ENCODE measurements at places on chromosomes 7 and 10. TPM values are rescaled to one million over a fixed set of nuclear protein-coding genes. Genes with fewer than 3 reads are reported as not detected.

- DNase-seq: peak; percentile 62
Observed at GRCh38 chr10:69957886-69958555, 94.6 kb upstream of the MACROH2A2 start.

DNA sequence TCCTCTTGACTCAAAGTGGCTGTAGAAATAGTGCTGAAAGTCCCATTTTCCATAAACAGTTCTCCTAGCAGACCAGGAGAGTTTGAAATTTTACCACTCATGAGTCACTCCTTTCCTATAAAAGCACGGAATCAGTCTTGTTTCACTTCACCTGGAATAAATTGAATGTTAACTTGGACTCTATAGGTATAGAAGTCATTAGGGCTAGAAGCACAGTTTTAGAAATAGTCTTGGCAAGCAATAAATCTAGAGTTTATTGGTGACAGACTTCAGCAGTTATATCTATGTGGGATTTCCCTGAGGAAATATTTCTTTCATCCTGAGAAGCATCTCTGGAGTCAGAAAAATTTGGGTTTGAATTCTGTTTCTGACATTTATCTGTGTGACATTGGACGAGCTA is 212.4 kb downstream of the RNLS start:
- DNase-seq: no peak

DNA sequence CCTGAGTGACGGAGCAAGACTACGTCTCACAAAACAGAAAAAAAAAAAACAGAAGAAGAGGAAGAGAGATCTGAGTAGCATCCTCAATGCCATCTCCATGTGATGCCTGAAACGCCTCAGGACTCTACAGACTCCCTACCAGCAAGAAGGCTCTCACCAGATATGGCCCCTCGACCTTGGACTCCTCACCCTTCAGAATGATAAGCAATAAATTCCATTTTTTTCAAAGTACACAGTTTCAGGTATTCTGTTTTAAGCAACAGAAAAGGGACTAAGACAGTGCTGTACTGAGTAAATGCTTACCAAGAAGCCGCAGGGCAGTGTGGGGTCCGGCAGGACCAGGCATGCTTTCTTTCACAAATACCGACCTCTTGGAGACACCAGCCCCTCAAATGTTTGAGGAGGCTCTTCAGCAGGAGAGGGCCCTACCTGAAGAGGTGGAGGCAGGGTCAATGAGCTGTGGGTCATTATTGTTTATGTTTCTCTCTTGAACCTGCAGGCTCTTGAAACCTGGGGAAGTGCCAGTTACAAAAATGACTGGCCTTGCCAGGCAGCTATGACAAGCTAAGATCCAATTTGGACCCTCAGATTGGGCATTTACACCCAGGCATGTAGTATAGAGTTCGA is 204.1 kb upstream of the LYZL1 start:
- DNase-seq: no peak

GRCh38 chr7:135197906-135198655 is 13.2 kb downstream of the WDR91 start:
- DNase-seq: peak; percentile 40

DNA sequence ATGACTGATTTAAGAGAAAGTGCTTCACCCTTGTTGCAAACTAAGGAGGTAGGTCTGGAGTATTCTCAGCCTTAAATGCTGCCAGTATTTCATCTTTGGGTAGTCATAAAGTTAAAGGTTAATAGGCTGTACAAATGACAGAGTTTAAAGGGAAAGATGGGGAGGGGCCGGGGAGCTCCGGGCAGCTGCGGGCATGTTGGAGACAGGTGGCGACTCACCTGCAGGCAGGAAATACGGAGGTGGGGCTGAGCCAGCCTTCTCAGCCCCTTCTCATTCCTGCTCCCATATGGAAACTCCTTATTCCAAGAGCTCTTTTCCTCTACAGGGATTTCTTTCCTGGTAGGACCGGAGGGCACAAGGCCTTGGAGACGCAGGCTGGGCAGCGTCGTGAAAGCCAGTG is 31.8 kb upstream of the HMX3 start:
- DNase-seq: no peak

DNA sequence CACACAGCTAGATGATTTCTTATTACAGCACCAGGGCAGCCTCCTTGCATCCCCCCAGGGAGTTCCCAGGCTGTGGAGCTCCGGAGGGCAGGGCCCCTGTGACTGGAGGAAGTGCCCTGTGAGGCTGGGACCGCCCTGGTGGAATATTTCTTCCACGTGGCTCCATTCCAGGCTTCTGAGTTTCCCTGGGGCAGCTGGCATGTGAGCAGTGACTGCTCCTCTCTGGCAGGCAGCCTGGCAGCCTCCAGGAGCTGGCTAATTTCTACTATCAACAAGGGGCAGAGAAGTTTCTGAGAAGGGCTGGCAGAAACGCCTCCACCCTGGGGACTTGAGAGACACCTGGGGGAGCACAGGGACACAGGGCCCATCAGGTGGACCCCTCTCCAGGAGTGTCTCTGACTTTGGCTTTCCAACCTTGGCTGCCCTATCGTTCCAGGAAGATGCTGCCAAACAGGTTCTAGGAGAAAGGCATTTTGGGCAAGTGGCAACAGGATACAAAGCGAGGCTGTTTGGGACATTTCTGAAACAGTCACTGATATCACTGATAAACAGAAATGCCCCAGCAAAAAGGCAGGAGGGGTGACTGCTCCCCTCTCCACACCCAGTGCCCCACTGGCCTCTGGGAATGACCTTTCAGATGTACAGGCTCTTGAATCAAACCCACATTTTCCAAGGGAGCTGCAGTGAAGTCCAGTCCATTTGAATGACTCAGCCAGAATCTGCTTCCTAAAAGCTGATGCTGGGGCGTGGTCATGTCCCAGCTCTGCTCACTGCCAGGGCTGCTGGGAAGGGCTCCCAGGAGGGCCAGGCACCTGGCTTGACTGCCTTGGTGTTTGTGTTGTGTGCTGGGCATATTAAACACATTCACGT is 16.1 kb downstream of the MYOF start:
- peak; percentile 98 for DNase-seq

DNA sequence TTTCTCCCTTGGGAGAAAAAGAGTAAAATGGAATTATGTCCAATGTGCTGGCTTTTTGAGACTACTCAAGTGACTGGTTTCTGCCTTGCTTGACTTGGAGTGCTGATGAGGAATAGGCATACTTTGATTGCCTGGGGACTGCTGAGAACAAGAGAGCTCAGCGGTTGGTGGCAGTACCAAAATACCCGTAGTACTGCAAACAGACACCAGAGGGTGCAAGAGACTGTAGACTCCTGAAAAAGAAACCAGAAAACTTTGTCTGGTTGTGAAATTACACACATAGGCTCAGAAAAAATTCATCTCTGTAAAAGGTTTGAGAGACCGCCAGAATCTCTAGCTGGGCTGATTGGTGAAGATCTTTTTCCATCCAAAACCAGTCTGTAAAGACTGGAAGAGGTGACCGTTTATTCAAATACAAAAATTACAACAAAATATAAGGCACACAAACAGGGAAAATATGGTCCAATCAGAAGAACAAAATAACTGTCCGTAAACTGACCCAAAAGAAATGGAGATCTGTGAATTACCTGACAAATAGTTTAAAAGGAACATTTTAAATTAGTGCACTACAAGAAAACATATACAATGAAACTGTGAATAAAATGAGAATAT is 18.5 kb downstream of the BICC1 start:
- DNase-seq: no peak

GRCh38 chr10:119417852-119418251 is 124.7 kb downstream of the RGS10 start:
- DNase-seq: no peak

DNA sequence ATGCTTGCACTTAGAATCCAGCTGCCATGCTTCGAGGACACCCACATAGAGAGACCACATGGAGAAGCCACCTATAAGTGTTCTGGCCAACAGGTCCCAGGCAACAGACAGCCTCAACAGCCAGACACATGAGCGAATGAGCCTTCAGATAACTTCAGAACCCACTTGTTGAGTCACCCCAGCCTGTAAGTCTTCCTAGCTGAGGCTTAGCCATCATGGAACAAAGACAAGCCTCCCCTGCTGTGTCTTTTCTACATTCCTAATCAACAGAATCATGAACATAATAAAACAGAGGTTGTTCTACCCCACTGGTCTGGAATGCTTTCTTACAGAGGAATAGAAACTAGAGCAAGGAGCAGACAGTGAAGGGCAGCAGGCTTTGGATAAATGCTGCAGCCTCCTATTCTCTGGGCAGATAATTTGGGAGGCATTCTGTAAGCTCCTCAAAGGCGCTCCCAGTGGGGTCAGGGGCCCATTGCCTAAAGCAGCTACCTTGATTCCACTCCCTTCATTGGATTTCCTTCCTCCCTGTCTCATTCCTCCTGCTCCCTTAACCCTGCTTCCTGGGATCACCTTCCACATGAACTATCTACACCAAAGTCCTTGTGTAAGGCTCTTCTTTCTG is 4.6 kb downstream of the TLL2 start:
- DNase-seq: no peak

- no peak for DNase-seq
Observed at GRCh38 chr10:22821501-22821900, 106.4 kb upstream of the ARMC3 start.

DNA sequence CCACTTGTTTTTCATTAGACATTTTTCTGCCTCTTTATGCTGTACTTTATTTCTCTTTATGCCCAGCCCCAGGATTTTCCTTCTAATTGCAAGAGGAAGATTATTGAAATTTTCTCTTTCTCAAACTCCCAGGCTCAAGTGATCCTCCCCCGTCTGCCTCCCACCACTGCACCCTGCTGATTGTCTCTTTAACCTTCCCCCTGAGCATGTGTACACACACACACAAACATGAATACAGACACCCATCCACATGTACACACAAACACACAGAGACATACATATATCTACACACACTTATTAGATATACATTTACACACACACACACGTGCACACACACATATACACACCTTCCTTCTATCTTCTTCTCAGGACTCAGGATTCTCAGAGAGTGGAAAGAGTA is 37.3 kb upstream of the MAP3K8 start:
- no peak for DNase-seq

GRCh38 chr7:128939861-128940410 is 2.2 kb downstream of the IRF5 start:
- DNase-seq: no peak

DNA sequence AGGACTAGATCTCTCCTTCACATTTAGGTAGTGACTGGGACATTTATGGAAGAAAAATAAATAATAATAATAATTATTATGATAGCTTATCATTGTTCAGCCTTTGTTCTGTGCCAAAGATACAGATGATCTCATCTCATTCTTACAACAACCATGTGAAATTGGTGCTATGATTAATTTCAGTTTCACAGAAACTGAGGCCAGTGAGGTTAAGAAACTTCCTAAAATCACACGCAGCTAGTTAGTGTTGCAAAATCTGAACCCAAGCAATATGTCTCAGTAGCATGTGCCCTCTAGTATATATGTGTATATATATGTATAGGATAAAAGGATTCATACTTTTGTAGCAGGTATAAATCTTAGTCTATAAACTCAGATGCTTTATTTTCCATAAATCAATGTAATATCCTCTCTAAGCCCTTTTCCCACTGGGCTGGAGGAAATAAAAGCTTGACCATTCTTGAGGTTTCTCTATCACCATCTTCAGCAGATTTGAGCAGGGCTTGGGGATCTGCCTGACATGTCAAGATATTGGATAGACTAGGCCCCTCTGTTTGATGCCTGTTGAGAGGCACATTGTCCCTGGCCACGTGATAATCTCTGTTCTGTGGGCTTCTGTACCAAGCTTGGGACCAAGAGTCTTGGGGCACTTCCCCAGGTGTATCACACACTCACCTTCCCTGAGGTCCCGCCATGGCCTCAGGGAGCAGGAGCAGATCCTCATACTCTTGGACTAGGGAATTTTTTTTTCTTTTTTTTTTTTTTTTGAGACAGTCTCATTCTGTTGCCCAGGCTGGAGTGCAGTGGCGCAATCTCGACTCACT is 172.6 kb upstream of the NRP1 start:
- no peak for DNase-seq

GRCh38 chr7:92135052-92135889 is 994 bp upstream of the CYP51A1 start:
- DNase-seq: no peak

GRCh38 chr7:128841921-128842673 is 11.9 kb downstream of the FLNC start:
- no peak for DNase-seq

GRCh38 chr7:148858489-148858888 is 25.6 kb downstream of the EZH2 start:
- no peak for DNase-seq

Gene TYSND1
- total RNA-seq: 12.3 TPM

Gene HMX2
- not detected for total RNA-seq

Gene CALHM3
- total RNA-seq: not detected

Gene SUGCT
- total RNA-seq: 9.8 TPM

Gene CACUL1
- 23.6 TPM for total RNA-seq

Gene FFAR4
- not detected for total RNA-seq

Gene FRAT1
- 5.2 TPM for total RNA-seq

Gene AGBL3
- total RNA-seq: 2.8 TPM

Gene CCDC172
- total RNA-seq: not detected

Gene GIMAP5
- total RNA-seq: 89.3 TPM

Gene SLC13A1
- total RNA-seq: not detected

Gene CTAGE4
- not detected for total RNA-seq

Gene OR2A42
- total RNA-seq: not detected

Gene KAT6B
- total RNA-seq: 41.1 TPM
